Stimulated activated CD8-positive, alpha-beta memory T cell treated with anti-CD3 and anti-CD28 coated beads, Interleukin-4, amount 100 ng/mL, for 1 hour (primary cell): ENCODE measurements at places on chromosomes 12 and 14.
A peak's percentile ranks its signal among the peaks of the same experiment; 100 is the strongest.

DNA sequence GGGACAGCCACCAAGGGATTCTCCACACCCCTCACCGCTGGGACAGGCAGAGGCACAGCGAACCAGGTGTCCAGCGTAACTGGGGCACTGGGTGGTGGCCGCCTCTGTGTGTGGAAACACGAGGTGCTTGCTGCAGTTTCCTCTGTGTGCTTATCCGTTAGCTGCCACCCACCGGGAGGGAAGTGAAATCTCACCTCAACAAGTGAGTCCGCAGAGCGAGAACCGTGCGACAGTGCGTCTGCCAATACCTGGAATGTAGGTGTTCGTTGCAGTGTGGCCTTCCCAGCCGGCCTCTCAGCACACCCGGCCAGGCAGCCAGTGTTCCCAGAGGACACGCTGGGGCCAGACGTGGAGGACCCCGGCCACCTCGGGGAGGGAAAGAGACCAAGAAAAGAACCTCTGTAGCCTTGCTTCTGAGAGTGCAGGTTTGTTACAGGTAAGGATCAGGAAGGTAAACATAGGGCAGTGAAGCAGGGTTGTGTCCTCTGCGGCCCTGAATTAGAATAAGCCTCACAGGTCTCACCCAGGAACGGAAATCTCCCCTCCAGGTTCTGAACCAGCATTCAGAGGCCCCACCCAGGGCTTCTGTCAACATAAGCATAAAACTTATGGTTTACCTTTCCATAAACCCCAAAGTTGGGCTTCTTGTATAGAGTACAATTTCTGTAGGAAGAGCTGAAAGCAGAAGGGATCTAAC, 1.5 kb downstream of the BCL2L14 start:
- peak; percentile 1 for DNase-seq

DNA sequence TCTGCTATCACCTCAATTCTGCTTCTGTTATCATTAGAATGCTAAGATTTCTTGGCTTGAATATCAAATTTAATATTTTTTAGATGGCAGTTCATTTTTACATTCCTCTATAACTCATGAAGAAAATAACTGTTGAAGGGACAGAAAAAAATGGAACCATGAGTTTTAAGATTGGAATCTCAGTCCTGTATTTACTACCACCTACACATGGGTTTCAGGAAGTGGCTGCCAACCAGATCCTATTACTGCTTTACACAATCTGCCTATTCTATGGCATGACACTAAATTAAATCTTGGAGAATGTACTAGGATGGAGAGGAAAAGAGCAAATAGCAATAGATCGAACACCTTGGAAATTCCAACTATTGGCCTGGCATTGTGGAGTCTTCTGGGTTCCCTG, 140.8 kb downstream of the DUSP6 start:
- no peak for DNase-seq

- no peak for DNase-seq
Measured at GRCh38 chr14:24417832-24418491, 11.5 kb downstream of the CBLN3 start.

DNA sequence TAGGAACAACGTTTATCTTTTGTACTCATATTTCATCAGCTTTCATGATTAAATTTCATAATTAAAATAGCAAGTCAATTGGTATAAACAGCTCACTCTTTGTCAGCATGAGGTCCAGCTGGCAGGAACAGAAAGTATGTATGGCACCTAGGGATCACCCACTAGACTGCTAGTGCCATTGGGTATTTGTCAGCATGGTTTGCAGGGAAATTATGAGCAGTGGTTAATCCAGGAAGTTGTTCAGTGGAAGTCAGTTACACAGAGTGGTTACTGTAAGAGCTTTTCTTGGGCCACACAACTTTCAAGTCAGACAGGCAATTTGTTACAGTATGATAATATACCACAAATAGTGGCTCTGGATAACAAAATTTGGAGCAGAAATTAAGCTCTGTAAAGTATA, 340.3 kb upstream of the RGS6 start:
- no peak for DNase-seq

DNA sequence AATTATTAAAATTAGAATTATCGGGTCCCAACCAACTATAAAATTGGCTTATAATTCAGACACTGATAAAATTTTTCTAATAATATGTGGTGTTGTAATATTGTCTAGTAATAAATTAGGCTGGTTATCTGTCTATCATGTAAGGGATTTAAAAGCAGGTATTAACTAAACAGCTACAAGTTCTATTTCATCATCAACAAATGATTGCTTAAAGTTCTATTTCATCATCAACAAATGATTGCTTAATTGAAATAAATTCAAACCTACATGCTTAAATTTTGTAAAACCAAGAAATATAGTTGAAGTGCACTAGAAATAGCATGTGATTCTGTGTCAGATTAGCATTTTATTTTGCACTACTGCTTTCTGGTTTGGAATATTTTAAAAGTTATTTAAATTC, 34.1 kb downstream of the SLCO1A2 start:
- DNase-seq, result no peak

GRCh38 chr14:58401587-58401986, 5.9 kb downstream of the TOMM20L start:
- no peak for DNase-seq

DNA sequence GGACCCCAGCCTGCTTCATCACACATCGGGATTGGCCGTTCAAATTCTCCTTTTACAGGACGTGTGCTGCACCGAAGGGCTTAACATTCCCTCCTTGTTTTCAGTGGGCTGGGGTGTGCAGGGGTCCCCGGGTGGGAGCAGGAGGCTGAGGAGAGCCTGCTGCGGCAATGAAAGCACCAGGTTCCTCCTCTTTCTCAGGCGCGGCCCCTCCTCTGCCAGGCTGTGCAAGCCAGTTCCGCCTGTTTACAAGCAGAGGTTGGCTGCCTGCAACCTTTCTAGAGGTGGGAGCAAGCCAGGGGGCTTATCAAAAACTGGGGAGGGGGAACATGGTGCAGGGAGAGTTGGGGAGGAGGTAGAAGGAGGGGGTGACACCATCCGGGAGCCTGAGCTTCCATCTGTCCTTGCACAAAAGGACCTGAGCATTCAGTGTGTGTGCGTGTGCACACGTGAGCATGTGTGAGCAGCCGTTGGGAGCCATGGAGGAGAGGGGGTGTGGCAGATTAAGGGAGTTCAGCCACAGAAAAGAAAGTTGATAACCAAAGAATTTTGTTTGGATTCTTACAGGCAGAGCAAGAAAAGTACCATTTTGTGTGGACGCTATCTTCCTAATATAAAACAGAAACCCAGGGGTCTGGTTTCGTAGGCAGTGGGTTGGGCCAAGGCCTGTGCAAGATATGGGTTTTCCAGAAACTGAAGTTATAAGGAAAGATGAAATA, 108.8 kb upstream of the RFLNA start:
- no peak for DNase-seq

DNA sequence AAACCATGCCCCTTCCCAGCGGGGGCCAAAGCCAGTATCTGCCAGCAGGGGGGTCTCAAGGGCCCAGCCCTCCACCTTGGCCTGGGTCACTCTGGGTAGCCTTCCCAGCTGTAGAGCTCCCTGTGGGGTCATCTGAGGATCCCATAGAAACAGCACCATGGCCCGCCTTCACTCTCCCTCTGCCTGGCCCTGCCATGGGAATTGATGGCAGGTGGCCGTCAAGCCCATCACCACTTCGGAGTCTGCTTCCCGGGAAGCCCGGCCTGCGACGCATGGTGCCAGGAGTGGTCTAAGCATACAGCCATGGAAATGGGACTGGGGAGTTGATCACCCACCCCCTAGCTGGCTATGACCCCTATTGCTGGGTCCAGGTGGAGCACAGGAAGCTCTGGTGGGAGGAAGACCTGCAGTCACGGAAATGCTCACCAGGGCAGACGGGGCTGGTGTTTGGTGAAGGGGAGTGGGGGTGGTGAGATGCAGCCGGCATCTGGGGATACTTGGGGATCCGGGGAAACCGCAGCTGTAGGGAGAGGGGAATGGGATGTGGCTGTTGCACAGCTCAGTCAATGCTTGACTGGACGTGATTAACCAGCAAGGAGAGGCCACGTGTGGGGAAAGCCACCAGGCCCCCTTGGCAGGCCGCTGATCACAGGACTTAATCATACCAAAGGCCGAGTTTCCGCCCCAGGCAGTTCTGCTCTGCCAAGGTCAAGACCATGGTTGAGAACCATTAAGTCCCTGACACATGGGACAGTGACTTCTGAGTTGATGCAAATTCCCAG, 52.2 kb upstream of the DIO3 start:
- no peak for DNase-seq

DNA sequence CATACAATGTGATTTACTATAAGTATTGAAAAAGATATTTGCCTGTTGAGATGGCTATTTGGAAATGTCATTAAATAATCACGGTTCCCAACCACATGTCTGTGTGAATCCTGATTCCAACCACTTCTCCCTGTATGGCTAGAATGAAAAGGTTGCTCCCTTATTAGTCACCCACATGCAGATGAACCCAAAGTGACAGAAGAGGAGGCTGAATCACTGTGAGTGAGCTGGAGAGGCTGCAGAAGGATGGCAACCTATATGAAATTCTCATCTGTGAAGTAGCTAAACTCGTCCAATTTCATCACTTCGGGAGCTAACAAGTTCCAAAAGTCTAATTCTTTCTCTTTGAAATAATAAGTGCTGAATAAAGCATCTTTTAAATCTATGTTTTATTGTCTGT, 300.5 kb downstream of the PRKD1 start:
- no peak for DNase-seq

- no peak for DNase-seq
Measured at GRCh38 chr14:74864198-74864597, 11.7 kb downstream of the PROX2 start.

DNA sequence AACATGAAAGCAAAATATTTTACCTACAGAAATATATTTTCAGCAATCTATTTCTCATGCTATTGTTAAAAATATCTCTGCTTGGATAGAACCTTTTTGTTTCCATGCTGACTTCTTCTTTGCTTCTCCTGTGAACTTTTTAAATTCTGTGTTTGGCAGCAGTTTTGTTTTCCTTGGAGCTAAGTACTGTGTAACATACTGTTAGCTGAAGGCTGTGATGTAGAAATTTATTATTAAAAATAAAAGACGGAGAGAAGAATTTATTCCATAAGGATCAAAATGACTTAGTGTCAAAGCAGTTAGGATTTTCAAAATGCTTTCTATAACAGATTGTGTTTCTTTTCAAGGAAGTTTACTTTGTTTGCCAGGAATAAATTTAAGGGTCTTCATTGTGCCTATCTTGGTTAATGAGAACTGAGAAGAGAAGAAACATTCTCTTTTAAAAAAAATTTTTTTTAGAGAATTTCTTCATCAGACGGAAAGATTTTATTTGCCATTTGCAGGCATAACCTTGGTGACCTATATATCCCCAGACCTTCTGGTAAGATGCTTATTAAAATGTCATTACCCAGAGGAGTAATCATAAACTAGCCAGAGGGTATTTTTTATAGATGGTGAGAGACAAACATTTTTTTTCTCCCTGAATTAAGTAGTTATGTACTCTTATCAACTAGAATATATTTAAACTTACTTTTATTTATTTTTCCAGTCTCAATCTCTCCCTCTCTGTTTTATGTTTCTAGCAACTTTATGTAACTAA, 147.1 kb upstream of the SLCO1C1 start:
- no peak for DNase-seq

- no peak for DNase-seq
Measured at GRCh38 chr12:11209113-11209512, 22.4 kb upstream of the TAS2R42 start.

DNA sequence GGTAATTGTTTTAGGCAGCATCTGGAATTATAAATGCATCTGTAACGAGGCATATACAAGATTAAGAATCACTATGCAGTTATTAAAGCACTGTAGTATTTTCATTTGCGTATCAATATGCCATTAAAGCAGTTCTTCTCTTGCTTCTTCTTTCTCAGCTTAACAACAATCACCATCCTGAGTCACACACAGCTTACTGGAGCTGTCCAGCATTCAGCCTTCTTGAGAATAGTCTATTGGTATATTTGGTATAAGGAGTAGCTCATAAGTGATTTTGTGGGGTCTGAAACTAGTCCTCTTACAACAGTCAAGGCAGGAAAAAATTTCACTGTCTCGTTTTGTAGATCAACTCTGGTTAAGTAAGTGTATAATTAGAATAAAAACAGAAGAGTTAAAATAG, 523.0 kb upstream of the FOXG1 start:
- no peak for DNase-seq

DNA sequence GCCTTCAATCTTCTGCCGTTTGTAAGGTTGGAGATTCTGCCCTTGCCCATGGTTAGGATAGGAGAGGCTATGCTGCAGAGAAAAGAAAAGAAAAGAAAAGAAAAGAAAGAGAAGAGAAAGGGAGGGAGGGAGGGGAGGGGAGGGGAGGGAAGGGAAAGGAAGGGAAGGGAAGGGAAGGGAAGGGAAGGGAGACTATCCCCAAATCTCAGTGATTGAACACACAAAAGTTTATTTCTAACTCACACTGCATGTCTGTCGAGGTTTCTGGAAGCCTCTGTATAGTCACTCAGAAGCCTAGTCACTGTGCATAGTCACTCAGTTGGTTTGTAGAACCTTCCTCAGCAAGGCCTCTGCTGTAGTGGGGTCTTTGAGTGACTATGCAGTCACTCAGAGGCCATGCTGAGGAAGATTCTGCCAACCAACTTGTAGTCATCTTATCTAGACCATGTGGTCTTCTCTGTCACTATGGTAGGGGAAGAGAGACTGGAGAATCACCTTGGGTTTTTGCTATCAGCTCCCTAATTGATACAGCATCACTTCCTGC, 52.3 kb upstream of the ABCC9 start:
- no peak for DNase-seq

- peak; percentile 47 for DNase-seq
Measured at GRCh38 chr14:77094672-77095284, 3.3 kb upstream of the CIPC start.

- no peak for DNase-seq
Measured at GRCh38 chr14:35826952-35827416, 846 bp downstream of the BRMS1L start.

DNA sequence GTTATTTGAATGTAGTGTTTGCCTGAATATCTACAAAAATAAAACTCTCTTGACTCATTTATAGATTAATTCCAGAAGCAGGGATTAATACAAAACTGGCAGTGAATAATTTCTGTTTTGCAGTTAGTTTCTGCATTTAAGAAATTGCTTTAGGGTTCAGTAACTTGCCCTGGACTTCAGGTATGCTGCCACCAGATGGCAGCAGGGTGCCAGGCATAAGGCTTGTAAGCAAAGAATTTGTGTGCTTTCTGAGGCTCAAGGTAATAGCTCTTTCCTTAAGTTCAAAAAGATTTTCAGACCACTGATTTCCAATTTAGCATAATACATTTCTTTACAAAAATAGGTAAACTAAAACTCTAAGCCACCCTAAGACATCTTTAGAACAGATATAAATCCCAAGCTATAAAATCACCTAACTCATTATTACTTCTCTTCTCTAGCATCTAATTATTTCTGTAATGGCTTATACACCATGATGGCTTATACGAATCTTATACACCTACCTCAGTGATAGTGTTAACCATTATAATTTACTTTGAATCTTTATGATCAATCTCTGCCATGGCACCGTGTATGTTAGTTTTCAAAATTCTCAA, 398.3 kb downstream of the APAF1 start:
- DNase-seq, result no peak
